ENCODE measurements at places on chromosomes 4 and X.

- DNase-seq: no peak
- no peak overlapping the region for H3K4me3 ChIP-seq
- no peak overlapping the region for H3K27ac ChIP-seq
- H3K36me3 ChIP-seq: no peaks in the 10 kb centered on the region
- no peaks in the 10 kb centered on the region for H3K27me3 ChIP-seq
Observed at GRCh38 chr4:154609532-154609931, 2.9 kb downstream of the FGG start.

DNA sequence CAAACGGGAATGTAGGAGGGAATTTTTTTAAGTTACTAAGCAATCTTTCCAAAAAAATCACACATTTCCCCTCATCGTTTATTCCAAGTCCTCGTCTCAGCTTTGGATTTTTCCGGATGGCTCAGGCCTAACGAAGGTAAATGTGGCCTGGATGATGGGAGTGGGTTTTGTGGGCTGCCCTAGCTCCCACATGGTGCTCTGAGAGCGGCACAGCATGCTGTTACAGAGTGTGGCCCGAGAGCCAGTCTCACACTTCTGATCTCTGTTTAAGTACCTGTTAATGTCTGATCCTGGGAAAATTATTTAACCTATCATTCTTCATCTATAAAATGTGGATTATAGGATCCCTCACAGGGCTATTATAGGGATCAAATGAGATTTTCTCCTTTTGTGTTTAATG is 38.2 kb upstream of the ADAM29 start:
- H3K27ac ChIP-seq: no peak overlapping the region
- H3K4me1 ChIP-seq: no peaks in the 10 kb centered on the region
- no peaks in the 10 kb centered on the region for H3K27me3 ChIP-seq
- no peak overlapping the region for H3K4me3 ChIP-seq

- no peak for DNase-seq
- no peaks in the 10 kb centered on the region for H3K36me3 ChIP-seq
- no peak overlapping the region for H3K27ac ChIP-seq
- H3K4me3 ChIP-seq: no peak overlapping the region
- H3K4me1 ChIP-seq: no peaks in the 10 kb centered on the region
Observed at GRCh38 chrX:122625821-122626220, 558.3 kb upstream of the GRIA3 start.

DNA sequence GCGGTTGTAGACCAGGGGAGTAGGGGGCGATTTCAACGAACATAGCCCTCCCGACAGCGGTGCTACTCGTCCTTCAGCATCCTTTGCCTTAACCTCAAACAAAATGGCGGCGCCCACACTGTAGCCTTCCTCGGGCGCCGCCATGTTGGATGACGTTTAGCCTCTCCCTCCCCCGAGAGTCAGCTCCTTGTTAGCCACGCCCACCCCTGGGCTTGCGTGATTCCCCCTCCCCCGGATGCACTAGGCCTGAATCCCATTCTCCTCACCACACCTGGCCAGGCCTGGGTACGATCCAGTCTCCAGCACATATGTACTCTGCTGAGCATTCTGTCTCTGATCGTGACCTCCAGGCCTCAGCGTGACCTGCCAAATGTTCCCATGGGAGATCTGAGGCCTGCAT is 49.0 kb upstream of the ZNF157 start:
- H3K27me3 ChIP-seq: no peaks in the 10 kb centered on the region
- no peaks in the 10 kb centered on the region for H3K4me1 ChIP-seq
- H3K27ac ChIP-seq: no peak overlapping the region
- DNase-seq: no peak
- H3K36me3 ChIP-seq: no peaks in the 10 kb centered on the region
- H3K4me3 ChIP-seq: no peak overlapping the region

DNA sequence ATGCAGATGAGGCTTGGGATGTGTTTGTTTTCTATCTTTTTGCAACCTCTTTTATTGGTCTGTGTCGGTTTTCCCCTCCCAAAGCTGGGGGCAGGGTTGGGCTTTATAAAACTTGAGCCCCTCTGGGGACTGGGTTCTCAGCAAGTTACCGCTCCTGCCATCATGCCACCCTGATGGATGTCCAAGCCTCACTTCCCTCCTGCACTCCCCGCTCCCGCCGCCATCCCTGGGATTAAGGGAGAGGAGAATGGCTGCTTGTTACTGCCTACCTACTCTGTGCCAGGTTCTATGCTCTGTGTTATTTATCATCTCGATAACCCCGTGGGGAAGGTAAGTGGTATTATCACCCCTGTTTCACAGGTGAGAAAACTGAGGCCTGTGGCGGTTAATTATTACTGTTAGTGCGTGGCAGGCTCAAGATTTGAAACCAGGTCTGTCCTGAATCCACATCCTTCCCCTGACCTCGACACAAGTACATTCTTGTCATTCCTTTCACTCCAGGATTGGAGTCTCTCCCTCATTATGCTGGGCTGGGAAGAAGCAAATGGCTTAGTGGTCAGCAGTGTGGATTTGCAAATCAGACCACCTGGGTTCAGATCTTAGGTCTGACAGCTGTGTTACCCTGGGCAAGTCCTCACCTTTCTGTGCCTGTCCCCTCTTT is 4.5 kb downstream of the UBA1 start:
- H3K36me3 ChIP-seq: peaks cover 42% of the 10 kb centered on the region
- no peak overlapping the region for H3K4me3 ChIP-seq
- H3K27ac ChIP-seq: no peak overlapping the region
- H3K27me3 ChIP-seq: no peaks in the 10 kb centered on the region
- no peak for DNase-seq

- peaks cover 8% of the 10 kb centered on the region for H3K27me3 ChIP-seq
- no peak for DNase-seq
- H3K27ac ChIP-seq: no peak overlapping the region
- no peaks in the 10 kb centered on the region for H3K4me1 ChIP-seq
- H3K4me3 ChIP-seq: no peak overlapping the region
Observed at GRCh38 chr4:146159384-146160058, 16.0 kb upstream of the LSM6 start.

GRCh38 chrX:44261286-44261685 is 82.2 kb downstream of the EFHC2 start:
- H3K36me3 ChIP-seq: no peaks in the 10 kb centered on the region
- no peak overlapping the region for H3K4me3 ChIP-seq
- H3K27me3 ChIP-seq: no peaks in the 10 kb centered on the region
- no peak overlapping the region for H3K27ac ChIP-seq
- no peak for DNase-seq

DNA sequence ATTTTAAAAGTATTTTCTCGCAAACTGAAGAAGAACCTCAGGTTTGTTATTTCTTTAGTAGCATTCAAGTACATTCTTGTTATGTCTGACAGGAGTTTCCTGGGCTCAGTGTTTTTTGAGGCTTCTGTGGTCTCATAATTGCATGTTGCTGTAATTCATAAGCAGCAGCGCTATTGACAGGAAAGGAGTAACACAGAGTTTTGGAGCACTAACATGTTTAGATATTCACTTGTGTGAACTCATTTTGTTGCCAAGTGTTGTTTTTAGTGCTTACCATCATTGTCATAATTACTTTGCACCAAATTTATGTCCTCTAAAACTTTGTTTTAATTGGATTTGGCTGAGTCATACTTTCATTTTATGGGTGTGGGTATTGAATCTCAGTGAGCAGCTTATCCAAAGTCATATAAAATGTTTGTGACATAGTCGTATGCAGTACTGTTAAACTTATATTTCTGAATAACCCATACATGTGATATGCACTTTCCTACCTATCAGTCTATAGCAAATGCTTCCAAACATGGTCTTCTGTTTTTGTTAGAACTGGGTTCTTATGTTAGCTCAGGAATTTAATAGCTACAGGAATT is 358.7 kb upstream of the CTSO start:
- H3K27me3 ChIP-seq: no peaks in the 10 kb centered on the region
- H3K36me3 ChIP-seq: no peaks in the 10 kb centered on the region
- no peak overlapping the region for H3K27ac ChIP-seq
- H3K4me3 ChIP-seq: no peak overlapping the region
- no peak for DNase-seq

GRCh38 chr4:2390146-2390545 is 28.3 kb downstream of the ZFYVE28 start:
- peaks cover 51% of the 10 kb centered on the region for H3K4me1 ChIP-seq
- no peak overlapping the region for H3K27ac ChIP-seq
- no peak for DNase-seq
- H3K27me3 ChIP-seq: no peaks in the 10 kb centered on the region

GRCh38 chr4:99615170-99615820 is 40.7 kb downstream of the MTTP start:
- no peaks in the 10 kb centered on the region for H3K27me3 ChIP-seq
- H3K36me3 ChIP-seq: no peaks in the 10 kb centered on the region
- H3K4me1 ChIP-seq: no peaks in the 10 kb centered on the region
- no peak overlapping the region for H3K27ac ChIP-seq
- no peak for DNase-seq

DNA sequence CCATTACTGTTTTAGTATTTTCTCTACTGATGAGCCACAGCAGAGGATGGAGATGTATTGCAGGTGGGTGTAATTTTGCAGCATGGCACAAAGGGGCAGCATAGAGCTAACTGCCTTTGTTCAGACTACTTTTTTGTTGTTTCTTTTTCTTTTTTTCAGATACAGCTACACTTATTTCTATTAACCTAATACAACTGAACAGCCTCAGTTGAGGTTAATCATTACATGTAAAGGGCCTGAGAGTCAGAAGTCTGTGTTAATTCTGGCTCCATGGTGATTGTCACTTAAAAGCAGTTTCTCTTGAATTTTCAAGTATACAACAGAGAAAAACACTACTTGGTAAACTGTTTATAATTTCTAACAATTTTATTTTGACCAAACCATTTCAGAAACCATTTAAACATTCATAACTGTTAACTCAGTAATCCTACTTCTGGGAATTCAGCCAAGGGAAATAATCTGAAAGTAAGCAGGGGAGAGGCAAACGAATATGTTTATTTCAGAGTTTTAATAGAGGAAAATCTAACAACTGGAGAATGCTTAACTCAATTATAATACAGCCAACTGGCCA is 13.9 kb upstream of the PPEF2 start:
- peaks cover 27% of the 10 kb centered on the region for H3K36me3 ChIP-seq
- no peaks in the 10 kb centered on the region for H3K4me1 ChIP-seq
- H3K27ac ChIP-seq: no peak overlapping the region
- H3K4me3 ChIP-seq: no peak overlapping the region

GRCh38 chr4:29262986-29263385 is 1457.2 kb upstream of the PCDH7 start:
- H3K4me3 ChIP-seq: no peak overlapping the region
- no peaks in the 10 kb centered on the region for H3K27me3 ChIP-seq
- H3K4me1 ChIP-seq: no peaks in the 10 kb centered on the region
- H3K27ac ChIP-seq: no peak overlapping the region
- no peaks in the 10 kb centered on the region for H3K36me3 ChIP-seq
- no peak for DNase-seq

DNA sequence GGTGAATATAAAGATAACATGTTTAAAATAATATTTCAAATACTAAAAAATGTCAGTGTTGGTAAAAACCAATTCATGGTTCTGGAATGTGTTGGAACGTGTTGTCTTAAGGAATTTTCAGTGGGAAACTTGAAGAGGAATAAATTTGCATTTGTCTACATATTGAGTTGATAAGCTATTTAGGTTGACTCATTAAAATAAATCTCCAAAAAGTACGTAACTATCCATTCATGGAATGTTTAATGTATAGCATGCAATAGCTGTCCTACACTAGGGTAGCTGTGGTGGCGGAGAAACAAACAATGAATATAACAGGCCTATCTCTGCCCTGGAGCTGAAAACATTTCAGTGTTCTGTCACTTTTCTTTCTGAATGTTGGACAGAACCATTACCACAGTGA is 20.3 kb downstream of the SHISA3 start:
- H3K36me3 ChIP-seq: peaks cover 59% of the 10 kb centered on the region
- no peak overlapping the region for H3K4me3 ChIP-seq
- DNase-seq: no peak
- H3K27me3 ChIP-seq: no peaks in the 10 kb centered on the region
- no peak overlapping the region for H3K27ac ChIP-seq
